ENCODE measurements at places on chromosomes 3 and 15. TPM values are rescaled to one million over a fixed set of nuclear protein-coding genes. Genes with fewer than 3 reads are reported as not detected.

The MTFMT gene
- 19.9 TPM for total RNA-seq

The SERINC4 gene
- not detected for total RNA-seq

The MNS1 gene
- total RNA-seq = 5.6 TPM

The ABCF3 gene
- total RNA-seq = 27.4 TPM

The NR2F2 gene
- total RNA-seq = 37.8 TPM

The PRSS50 gene
- total RNA-seq = not detected

The SLC38A3 gene
- total RNA-seq = 0.89 TPM

The B3GNT5 gene
- 4.1 TPM for total RNA-seq

DNA sequence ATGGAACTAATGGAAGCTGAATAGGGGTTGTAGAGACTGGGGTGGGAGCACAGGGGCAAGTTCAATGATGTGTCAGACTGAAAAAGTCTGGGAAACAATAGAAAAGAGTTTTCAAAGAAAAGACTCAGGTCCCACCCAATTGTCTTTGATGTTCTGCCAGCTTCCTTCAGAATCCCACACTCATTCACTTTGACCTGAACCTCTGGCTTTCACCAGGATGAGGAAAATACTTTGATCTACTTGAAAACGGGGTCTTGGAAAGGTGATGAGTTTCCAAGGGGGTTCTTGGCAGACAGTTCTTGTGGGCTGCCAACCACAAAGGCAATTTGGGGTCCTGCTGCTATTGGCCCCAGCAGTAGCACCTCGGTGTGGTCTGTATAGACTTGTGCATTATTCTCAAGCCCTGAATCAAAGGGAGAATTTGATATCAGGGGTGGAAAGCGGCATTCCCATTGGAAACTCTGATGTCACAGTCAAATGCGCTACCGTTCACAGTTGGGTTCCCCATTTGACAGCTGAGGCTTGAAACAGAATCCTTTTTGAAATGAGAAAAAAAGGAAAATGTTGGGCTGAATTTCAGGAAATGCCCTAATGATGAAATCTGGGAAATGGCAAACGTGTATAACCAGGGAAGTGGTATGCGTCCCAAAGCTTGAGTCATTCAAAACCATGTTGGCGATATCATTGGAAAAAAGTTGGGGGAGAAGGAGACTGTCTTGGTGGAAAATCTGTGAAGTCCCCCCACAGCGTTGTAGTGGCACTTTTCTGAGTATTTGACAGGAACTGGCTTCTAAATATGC is 229.2 kb upstream of the LRTM1 start:
- peak; percentile 71 for DNase-seq

DNA sequence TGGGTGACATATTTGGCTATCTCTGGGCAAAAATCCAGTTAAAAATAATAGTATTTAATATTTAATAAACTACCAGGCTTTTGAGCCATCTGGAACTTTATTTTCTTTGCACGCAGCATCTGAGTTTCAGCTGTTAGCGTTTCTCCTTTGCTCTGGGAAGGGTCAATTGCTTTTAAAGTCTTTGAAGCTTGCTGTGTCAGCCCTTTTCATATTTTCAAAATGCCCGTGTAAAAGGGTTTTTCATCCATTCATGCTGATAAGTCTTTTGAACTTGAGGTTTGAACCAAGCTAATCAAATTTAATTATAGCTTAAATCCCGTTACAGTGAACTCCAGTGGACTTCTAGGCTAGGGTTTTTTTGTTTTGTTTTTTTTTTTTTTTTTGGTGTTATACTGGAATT is 79.1 kb downstream of the SLC25A26 start:
- DNase-seq = no peak

DNA sequence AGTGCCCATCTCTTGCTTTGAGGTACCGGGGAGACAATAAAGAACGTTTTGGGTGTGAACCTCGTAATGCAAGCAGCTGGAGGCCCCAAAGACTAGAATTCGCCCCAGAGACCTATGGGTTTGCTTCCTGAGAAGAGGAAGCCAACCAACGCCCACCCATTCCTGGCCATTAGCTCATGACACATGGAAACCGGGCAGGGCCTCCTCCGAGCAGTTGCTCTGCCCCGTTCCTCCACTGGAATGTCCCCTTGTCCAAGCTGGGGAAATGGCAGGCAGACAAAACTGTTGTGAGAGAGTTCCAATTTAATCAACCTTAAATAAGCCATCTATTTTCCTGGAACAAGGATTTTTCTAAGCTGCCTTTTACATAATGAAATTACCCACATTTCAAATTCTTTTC is 250.9 kb upstream of the IGF1R start:
- DNase-seq = no peak

- no peak for DNase-seq
These were observed 38.6 kb downstream of the MOBP start for GRCh38 chr3:39505866-39506742.

GRCh38 chr3:147119346-147119745 is 287.0 kb downstream of the ZIC4 start:
- DNase-seq = no peak

- no peak for DNase-seq
These were observed 100.8 kb downstream of the DHX36 start for GRCh38 chr3:154223519-154223918.

DNA sequence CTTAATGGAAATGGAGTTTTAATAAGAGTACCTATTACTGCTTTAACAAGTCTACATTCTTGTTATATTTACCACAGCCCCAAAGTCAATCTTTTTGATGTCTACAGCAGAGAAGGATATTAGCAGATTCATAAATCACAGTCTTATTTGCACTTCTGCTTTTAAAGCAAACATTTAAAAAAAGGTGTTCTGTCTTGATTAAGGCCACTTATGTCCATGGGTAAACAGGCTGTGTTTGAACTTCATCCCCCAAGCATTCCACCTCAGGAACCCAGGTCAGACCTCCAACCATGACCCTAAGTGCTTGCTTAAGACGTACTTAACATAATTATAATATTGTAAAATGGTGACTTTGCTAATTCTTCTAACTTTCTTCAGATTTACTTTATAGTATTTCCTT is 113.4 kb downstream of the CMSS1 start:
- DNase-seq = no peak

- no peak for DNase-seq
These were observed 1181.4 kb downstream of the ROBO2 start for GRCh38 chr3:78221300-78221699.

- peak; percentile 46 for DNase-seq
These were observed 457.9 kb upstream of the ALCAM start for GRCh38 chr3:104908761-104909160.

DNA sequence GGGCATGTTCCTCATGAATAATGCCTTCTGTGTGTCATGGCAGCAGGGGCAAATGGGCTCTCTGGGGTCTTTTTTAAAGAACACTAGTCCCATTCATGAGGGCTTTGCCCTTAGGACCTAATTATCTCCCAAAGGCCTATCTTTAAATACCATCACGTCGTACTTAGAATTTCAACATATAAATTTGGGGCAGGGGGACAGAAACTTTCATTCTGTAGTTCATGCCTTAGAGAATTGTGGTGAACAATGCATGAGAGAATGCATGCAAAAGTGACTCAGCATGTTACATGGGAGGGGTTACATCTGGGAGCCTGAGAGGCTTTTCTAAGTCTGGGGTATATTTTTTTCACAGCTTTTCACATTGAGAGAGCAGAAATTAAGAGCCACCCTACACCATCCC is 208.5 kb upstream of the ROPN1 start:
- peak; percentile 47 for DNase-seq

DNA sequence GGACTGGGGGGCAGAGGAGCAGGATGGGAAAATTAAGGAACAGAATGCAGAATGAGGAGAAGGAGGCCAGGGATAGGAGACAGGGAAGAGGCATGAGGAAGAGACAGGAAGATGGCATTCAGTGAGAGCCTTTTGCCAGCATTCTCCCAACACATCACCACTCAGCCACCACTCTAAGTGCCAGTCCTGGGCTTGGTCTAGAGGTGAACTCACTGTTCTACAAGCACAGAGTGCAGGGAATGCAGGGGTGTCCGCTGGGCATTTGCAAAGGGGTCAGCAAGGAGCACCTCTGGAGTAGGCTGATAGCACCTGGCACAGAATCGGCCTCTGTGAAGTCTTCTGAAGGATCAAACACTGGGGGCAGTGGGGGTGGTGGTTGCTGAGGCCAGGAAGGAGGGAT is 14.6 kb upstream of the IGDCC3 start:
- no peak for DNase-seq

GRCh38 chr3:21466476-21466875 is 284.5 kb downstream of the ZNF385D start:
- DNase-seq = no peak

DNA sequence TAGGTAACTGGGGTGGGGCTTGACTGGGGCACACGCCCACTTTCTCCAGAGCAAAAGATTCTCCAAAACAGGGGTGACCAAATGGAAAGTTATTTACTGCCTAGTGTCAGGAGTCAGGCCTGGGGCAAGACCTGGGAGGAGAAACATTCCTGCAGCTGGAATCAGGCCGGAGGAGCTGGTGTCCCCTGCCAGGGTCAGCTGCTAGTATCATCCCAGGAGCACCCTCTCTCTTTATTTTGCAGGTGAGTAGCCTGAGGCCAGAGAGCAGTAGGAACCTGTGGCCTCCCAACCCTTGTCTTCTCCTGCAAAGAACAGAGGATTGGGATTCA is 32.9 kb downstream of the DNAJB8 start:
- DNase-seq = peak; percentile 52

Data from M059J (cell line).